ENCODE measurements at places on chromosomes 5 and 9.

DNA sequence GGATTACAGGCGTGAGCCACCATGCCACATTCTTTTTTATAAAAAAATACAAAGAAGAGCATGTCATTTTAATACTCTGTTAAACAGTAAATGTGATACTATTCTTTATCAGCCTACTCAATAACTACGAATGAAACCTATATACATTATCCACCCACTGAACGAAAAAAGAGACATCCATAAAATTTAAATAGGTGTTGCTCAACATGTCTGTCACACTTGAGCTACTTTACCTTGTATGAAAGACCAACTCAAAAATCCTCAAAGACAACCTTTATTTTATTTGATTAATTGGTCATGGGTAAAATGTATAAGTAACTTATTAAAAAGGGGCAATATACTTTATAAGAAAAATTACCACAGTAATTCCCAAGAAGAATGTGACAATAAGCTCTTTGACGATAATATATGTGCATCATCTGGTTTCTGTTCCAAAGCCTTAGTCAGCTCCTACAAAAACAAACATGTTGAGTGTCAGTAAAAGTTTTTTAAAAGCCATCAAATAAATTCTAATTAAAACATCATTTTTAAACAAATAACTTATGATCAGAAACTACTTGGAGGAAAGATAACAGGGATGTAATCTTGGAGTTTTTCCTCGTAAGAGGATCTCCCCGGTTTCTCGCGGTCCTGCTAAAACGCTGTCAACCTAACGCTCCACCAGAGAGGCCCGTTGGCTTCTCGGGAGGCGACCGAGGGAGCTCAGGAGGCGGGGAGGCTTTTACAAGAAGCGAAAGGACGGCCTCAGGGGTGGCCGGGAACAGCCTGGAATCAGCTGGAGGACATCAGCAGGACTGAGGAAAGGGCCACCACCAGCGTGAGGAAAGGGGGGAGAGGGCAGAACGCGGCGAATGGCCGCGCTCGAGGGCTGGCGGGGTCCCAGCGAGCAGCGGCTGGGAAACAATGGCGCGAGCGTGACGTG is 13.5 kb upstream of the ANKRD18B start:
- DNase-seq: no peak

- no peak for DNase-seq
These were observed 108.9 kb downstream of the GDNF start for GRCh38 chr5:37730896-37731455.

- no peak for DNase-seq
These were observed 90.5 kb upstream of the RETREG1 start for GRCh38 chr5:16707168-16707868.

- no peak for DNase-seq
These were observed 17.6 kb downstream of the MTX3 start for GRCh38 chr5:79973511-79973910.

DNA sequence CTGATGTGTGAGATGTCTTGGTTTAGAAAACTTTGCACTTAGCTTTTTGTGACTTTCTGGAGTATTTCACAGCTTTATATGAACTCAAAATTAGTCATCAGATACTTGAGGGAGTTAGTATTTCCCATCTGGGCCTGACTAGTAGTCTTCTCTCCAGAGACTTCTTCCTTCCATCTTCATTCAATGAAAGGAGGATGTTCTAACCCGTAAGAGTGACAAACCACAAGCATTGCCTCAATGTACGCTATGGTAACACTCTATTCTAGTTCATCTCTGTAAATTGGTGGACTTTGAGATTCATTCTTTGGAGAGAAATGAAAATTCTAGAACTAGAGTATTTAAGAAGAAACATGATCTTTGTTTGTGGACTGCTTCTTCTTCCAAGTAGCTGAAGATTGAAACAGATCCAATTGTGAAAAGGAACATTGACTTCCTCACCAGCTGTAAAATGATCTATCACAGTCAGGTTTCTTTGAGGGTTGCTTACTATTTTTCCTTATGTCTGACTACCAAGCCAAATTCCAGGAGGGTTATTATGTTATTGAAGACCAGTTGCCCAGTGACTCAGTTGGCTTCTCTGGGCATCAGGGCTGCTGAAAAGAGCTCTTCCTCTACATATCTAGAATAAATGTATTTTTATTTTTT is 157.6 kb downstream of the SLC12A2 start:
- no peak for DNase-seq

DNA sequence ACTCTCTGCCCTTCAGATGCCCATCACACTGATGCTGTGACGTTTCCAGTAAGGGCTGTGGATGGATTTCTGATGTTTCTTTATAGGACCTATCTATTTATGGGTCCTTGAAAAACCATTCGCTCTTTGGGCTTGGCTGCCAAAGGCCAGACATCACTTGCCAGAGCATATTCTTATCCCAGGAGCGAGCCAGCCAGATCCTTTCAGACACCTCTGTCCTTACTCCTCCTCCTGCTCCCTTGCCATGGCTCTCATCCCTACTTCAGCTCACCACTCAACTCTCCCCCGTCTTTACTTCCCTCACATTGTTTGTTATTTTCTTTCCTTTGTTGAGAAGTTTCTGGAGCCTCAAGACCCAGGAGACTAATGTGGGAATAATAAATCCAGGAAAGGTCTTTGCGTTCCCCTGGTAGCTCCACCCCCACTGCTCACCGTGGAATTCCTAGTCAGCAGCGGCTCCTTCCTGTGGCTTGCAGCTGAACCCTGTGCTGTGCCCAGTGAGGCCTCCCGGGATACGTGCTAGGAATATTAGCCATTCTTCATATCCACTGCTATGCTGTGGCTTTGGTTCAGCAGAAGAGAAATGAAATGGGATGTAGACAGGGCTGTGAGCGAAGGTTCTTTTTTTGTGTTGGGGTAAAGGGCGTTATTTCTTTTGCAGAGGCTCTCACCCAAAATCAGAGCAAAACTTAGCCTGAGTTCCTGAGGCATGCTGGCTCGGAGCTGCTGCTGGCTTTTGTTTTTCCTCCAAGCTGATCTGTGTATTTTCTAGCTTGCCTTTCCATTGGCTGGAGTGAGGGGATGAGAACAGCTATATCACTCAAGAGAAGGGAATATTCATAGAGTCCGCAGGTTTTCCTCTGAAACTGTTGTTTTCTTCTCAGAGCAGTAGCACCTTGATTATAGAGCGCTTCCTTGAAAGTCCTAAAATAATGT is 171.1 kb downstream of the SAXO1 start:
- DNase-seq: no peak

DNA sequence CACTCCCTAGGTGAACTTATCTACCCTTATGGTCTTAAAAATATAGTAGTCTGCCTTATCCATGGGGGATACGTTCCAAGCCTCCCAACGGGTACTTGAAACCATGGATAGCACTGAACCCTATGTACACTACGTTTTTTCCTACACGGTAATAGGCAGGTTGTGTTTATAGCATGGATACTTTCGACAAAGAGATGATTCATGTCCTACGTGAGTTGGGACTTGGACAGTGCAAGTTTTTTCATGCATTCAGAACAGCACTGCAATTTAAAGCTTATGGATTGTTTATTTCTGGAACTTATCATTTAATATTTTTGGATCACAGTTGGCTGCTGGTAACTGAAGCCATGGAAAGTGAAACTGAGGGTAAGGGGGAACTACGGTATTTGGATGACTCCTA is 88.1 kb downstream of the CNTLN start:
- DNase-seq: no peak

- no peak for DNase-seq
These were observed 4.1 kb downstream of the SUSD1 start for GRCh38 chr9:112170968-112171367.

GRCh38 chr5:25554077-25554476 is 909.3 kb upstream of the CDH10 start:
- no peak for DNase-seq

DNA sequence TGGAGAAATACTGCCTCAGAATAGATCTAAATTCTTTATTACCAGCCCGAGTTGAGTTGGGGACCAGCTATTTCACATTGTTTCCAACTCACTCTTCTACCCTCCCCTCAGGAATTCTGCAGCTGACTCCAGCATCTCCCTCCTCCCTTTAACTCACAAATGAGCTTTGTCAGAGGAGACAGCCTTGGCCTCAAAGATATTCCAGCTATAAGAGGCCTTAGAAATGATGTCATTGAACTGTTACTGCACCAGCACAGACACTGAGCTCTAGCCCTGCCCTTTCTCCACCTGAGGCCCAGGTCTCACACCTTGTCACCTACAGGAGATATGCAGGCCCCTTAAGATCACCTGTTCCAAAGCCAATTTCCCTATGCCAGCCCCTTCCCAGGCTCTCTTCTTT is 78.4 kb upstream of the ATP10B start:
- DNase-seq: no peak

DNA sequence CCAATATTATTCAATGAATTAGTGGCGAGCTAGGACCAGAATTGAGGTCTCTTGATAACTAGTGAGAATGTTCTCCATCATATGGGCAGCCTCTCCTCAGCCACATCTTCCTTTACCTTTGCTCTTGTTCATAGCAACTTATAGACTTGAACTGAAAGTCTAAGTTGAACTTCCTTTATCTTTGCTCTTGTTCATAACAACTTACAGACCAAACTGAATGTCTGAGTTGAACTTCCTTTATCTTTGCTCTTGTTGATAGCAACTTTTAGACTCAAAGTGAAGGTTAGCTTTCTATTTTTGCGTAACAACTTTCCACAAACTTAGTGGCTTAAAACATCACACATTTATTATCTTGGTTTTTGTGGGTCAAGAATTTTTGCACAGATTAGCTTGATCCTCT is 146.4 kb upstream of the C9orf72 start:
- DNase-seq: no peak

- DNase-seq: no peak
These were observed 70.2 kb upstream of the ELL2 start for GRCh38 chr5:96031811-96032261.

GRCh38 chr5:37847978-37848425 is 8.2 kb upstream of the GDNF start:
- no peak for DNase-seq

- DNase-seq: no peak
These were observed 65.3 kb downstream of the ARSB start for GRCh38 chr5:78919796-78920195.
